ENCODE measurements at places on chromosomes 6 and 20.

DNA sequence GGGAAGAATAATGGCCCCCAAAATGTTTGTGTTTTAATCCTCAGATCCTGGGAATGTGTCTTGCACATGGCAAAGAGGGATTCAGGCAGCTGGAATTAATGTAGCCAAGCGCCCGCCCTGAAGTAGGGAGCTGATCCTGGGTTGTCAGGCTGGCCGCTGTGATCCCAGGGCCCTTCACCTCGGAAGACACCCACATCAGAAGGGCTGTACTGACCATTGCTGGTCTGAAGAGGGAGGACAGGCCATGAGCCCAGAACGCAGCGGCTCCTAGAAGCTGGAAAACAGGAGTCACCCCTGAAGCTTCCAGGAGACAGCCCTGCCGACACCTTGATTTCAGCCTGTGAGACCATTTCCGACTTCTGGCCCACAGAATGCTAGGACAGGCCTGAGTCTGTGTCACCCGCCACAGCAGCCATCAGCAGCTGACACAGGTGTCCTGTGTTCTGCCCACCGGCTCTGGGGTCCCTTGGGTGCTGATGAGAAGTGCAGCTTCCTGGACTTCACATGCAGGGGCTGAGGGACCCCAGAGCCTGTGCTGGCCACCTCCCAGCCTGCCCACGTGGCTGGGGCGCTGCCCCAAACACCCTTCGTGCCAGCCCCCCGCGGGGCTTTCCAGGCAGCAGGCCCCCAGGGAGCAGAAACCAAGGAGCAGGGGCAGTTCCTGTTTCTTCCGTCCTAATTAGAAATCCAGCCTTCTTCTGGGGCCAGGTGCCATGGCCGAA, 86.3 kb downstream of the ERMARD start:
- DNase-seq, result no peak

GRCh38 chr6:119653329-119653728, 303.8 kb upstream of the MAN1A1 start:
- no peak for DNase-seq

DNA sequence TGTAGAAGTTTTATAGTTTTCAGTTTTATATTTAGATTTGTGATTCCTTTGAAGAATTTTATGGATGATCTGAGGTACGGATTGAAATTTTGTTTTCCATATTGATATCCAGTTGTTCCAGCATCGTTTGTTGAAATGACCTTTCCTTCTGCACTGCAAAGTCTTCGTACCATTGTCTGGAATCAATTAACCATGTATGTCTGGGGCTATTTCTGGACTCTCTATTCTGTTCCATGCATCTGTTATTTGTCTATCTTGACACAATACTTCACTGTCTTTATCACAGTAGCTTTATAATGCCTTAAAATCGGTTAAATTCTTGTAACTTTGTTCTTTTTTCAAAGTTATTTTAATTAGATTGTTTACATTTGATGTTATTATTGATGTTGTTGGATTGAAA, 154.9 kb downstream of the FARS2 start:
- DNase-seq, result no peak

DNA sequence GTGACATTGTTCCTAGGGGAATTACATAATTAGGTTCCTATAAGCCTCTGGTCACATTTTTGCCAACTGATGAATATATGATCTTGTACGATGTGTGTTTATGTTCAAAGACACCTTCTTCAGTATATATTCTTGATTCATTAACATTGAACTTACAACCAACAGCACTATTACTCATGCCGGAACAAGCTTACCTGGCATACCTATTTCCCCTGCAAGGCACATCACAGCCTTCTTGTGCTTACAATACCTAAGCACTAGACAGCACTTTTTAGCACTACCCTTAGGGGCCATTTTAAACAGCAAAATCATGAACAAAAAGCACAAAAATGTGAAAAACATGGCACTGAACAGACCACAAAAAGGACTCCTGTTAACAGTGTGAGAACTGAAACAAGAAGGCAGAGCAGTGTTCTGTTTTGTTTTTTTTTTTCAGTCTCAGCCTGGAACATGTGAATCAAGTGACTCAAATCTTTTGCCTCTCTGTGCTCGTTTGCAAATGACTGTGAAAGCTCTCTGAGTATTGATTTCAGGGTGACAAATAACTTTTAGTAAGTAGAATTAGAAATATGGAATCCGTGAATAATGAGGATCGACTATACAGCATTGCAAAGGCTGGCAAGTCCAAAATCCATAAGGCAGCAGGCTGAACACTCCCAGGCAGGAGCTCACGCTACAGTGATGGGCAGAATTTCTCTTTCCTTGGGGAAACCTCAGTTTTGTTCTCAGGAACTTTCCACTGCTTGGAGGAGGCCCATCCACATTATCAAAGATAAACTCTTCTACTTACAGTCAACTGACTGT, 102.3 kb upstream of the TSHZ2 start:
- no peak for DNase-seq

DNA sequence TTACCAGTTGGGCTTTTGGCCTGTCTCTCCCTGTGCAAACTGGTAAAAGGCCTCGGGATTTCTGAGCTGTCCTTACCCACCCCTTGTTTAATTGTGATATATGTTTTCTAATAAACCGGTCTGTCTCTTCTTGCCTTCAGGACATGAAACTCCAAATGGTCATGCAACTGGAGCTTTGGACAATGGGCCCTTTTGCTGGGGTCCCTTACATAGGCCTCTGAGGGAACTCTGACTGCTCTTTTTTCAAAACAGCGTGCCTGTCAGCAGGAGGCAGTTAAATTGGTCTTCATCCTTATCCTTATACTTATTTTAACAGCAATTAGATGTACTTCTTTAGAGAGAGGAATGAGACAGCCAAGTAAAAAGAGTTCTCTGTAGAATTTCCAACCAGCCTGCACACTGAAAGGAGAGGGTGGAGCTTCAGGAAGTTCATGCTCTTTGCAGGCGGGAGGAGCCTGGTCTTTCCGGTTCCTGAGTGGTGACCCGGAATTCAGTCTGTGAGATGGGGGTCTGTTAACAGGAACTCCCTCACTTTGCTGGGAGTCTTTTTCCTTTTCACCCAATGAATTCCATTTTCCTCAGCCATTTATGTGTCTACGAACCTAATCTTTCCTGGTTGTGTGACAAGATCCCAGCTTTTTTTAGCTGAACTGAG, 299.6 kb upstream of the GJE1 start:
- DNase-seq, result no peak

Data from NCI-H1436 (cell line).